SJSA1 (cell line): ENCODE measurements at places on chromosomes 4 and X.

- DNase-seq: no peak
Measured at GRCh38 chr4:128454881-128455280, 167.3 kb upstream of the PGRMC2 start.

- DNase-seq: no peak
Measured at GRCh38 chrX:7941390-7942042, 14.3 kb upstream of the PNPLA4 start.

DNA sequence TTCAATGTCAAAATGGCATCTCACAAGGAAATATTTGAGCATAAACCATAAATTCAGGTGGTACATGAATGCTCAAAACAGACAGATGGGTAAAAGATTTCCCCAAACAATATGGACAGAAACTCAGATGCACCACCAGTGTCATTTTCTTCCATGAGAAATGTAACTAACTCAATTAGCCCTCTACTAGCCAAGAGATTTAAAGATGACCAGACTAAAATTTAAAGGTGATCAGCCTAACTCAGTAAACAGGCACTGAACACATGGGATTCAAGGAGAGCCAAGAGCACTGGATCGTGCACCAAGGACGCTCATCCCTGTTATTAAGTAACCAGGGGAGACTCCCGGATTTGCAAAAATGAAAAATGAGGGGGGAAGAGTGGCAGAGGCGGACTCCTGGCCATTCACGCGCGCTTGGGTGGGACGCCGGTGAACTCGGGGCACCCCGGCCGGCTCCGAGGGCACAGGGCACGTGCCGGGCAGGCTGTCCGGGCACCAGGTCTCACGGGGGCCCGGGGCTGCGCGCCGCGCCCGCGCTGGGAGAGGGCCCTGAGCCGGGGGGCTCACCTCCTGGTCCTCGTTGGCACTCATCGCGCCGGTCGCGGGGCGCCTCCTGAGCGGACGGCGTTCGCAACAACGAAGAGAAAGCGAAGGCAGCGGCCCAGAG is 490 bp downstream of the RWDD4 start:
- DNase-seq: peak; percentile 57

DNA sequence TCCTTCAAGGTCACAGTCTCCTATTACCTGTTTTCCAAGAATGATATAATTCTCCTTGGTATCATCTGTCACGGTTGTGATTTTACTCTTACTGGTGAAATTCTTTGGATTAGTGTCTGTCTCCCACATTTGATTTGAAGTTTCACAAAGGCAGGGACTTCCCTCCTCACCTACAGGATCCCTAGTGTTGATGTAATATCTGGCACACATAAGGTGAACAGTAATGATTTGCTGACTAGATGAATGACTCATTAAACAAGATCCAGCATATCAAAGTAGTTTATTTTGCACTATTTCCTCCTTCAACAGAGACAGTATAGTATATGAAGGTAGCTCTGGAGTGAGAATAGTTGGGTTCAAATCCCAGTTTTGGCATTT is 135.3 kb upstream of the IL1RAPL2 start:
- DNase-seq: no peak

DNA sequence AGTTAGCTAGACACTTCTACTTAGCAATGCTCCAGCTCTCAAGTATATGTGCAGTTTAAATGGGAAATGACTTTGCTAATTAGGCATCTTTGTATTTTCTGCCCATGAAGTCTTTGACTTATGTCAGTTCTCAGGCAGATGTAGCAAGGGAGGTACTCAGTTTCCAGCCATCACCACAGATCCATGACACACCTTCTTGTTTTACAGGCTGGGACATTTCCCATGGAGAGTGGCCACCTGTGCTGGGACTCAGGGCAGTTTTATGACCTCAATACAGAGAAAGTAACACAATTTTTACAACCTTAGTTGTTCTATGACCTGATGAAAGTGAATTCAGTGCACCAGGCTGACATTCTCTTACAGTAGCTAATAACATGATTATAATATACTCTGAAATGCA is 280.7 kb upstream of the GK2 start:
- DNase-seq: no peak
